Inflammatory macrophage treated with lipopolysaccharide for 1 hour (primary cell): ENCODE measurements at places on chromosomes 2 and 18.

GRCh38 chr2:239306274-239307220 is 94.3 kb downstream of the HDAC4 start:
- no peak for DNase-seq

DNA sequence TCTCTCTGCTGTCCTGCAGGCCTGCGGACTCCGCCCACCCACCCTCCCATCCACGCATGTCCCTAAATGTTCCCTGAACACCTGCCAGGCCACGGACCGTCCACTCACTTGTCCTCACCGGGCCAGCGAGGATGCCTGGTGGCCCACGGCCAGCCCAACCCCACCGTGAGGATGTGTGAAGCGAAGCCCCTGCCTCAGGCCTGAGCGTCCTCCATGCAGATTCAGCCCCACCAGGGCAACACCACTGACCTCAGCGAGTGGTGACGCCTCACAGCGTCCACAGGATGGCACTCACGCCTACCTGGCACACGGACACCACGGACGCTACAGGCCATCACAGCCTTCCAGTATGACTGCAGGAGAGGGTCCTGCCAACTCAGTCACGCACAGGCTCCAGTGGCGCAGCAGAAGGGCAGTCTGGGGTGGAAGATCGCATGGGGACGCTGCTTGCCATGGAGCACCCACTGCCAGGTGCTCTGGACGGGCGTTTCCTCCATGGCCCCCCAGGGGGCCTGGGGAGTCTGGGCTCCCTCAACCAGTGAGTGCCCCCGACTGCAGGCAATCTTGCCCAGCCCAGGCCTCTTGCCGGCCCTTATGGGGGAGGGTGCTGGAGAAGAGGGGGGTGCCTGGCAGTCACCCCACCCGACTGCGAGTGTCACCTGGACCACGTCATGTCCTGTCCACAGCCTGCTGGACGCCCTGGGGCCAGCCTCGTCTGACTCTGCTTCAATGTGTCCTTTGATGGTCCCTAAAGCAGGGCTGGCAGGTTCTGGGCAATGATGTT is 25.4 kb downstream of the HDAC4 start:
- DNase-seq, result no peak

DNA sequence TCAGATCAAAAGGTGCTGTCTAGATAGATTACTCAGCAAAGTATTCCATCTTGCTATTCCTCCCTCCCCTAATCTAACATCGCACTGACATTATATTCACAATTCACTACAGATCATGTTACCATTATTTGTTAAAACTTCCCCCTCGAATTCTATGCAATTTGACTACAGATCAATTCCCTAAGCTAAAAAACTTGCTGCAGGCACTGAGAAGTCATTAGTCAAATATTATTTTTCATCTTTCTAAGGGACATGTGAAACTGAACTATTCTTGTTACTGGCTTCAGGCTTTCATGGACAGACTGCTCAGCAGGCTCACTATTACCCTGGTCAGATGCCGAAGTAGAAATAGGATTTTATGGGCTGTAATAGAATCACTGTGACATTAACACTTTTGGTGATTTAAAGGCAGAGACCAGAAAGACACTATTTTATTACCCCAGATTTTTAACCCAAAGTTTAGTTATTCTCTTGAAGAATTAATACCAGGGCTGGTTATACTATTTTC is 15.1 kb downstream of the MYL1 start:
- DNase-seq, result no peak

DNA sequence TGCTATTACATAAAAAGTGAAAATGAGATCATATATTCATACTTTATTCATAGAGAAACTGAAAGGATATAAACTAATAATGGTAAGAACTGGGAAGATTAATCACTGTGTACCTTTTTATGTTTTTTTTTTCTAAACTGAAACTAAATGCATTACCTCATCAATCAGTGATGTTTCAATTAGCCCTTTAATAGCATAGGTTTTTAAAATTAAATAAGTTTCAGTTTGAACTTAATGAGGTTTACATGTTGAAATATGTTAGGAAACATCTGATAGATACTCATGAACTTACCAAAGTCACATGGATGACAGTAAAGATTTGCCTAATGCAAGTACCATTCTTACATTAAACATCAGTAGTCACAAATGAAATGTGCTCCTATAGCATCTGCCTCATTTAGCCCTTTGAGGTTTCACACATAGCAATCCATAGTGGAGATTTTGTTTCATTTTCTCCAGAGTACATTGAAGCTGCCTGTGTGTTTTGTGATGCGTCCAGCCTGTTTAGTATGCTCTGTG is 8.9 kb downstream of the MAPRE2 start:
- peak; percentile 37 for DNase-seq

DNA sequence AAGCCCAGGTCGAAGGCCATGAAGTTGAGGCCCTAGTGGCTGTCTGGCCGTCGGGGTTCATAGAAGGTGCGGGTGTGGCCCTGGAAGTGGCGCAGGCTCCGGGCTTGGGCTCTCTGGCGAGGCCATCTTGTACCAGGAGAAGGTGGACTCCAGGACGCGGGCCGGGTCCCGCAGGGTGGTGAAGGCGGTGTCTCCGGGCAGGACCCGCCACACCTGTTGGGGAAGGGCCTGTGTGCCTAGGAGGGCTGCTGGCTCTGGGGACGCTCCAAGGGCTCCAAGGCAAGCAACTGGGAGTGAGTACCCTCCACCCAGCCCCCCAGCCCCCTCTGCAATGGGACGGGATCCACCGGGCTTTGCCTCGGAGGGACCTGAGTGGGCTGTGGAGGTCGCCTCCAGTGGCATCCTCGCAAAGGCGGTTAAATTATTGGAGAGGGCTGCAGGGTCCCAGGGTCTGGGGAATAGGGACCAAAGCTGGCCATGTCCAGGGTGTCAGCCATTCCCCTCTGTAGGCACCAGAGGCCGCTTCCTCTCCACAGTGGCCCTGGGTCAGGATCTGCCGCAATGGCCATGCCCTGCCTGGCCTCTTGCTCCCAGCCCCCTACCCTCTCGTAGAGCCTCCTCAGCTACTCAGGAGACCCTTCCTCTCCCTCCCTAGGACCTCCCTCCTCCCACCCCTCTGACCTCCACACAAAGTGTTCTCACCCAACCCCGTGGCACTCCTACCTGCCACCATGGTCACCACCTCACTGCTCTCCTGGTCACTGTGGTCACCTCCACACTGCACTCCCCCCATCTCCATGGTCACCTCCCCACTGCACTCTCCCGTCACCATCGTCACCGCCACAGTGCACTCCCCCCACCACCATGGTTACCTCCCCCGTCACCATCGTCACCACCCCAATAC is 10.3 kb downstream of the AQP12A start:
- DNase-seq, result no peak

GRCh38 chr2:70999362-70999761 is 4.7 kb upstream of the TEX261 start:
- no peak for DNase-seq

GRCh38 chr18:71370095-71370494 is 1081.2 kb downstream of the SOCS6 start:
- no peak for DNase-seq

GRCh38 chr2:232273903-232274643 is 104.5 kb upstream of the ALPP start:
- no peak for DNase-seq

DNA sequence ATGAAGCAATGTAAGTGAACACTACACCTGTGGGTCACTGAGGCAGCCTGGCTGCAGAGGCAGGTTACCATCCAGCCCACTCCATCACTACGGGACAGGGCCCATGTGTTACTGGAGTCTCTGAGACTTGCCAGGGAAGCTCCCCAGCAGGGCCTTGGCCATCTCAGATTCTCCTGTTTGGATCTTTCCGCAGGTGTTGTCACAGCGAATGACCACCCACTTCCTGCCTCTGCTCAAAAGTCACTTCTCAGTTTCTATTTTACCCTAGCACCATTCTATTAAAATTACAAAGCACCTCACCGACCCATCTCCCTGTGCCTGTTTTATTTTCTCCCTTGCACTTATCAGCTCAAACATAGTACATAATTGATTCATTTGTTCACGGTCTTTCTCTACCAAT is 34.5 kb upstream of the L3MBTL4 start:
- DNase-seq, result no peak
